ENCODE measurements at places on chromosomes 12 and 14. TPM values are rescaled to one million over a fixed set of nuclear protein-coding genes. Genes with fewer than 3 reads are reported as not detected.

CPSF6 gene
- polyA plus RNA-seq = 104 TPM

PTGER2 gene
- polyA plus RNA-seq = 6.8 TPM

PIANP gene
- polyA plus RNA-seq = 14.0 TPM

PLD4 gene
- polyA plus RNA-seq = 5.1 TPM

WNT5B gene
- 5.0 TPM for polyA plus RNA-seq

PCED1B gene
- polyA plus RNA-seq = 4.1 TPM

LRP1 gene
- 106 TPM for polyA plus RNA-seq

C12orf50 gene
- 0.39 TPM for polyA plus RNA-seq
